ENCODE measurements at places on chromosomes 1 and 21.

DNA sequence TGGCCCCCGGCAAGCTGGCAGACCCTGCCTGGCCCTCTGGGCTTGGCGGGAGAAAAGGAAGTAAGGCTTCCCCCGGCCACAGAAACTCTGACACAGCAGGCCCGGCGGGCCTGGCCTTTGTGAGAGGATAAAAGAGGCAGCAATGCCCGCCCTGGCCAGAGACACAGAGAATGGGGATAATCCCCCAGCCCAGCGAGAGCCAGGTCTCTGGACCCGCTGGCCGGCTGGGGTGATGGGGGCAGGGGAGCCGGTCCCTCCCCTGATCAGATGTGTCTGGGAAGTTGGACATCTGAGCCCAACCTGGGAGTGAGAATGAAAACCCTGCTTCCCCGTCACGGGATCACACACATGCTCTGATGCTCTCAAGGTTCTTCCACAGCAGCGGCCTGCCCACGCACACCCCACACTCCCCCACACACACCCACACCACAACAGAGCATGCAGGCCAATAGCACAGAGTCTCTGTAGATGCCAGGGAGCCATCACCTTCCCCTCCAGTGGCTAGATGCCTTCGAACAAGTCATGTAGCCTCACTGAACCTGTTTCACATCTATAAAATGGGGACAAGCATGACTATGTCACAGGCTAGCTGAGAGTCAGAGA lies 4.2 kb downstream of the RSPO1 start:
- DNase-seq: no peak

DNA sequence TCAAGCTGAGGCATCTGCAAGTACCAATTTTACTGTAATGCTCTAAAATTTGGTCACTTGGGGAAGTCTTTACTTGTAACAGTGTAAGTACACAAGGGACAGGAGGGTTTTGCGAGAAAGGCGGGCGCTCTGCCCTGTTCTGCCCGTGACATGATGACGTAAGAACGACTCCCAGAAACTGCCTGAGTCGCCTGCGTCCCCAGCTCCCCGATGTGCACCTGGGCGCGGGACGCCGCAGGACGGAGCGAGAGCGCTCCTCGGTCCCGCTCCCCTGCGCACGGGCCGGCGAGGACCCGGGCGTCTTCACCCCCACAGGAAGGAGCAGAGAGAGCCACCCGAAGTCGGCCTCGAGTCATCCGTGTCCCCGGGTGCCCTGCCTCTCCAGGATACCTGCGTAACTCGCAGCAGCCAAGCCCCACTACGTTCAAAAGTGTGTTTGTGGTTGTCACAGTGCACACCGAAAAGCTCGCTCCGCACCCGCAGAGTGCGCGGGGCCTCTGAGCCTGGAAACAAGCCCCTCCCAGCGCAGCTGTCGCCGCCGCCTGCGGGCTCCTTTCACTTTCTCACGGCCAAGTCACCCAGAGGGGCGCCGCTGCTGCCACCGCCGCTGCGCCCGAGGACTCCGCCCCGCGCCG lies 3.3 kb upstream of the ZBTB18 start:
- no peak for DNase-seq

DNA sequence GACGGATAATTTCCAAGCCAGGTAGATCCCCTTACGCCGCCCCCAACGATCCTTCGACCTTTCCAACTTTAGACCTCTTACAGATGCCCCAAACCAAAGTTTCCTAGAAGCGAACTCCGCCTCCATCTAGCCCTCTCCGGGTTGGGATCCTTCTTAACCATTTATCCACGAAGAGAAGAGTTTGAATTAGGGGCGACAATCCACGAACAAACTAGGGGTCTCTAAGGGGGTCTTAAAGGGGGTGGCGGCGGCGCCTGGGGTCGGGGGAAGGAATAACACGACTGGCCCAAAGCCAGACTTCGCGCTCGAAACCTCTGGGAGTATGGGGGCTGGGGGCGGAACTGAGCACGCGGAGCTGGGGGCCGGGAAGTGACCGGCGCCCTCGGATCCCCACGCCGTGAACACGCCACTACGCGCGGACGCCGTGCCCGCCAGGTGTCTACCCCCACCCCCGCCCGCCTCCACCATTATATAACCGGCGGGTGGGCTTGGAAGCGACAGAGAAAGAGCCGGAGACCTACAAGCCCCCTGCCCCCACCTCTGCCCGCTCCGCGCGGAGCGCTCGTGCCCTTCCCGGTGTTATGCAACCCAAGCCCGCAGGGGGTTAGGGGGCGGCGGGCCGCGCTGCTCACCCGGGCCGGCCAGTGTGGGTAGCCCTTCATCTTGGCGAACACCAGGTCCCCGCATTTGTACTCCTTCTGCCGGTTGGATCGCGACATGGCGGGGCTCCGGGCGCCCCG lies 594 bp downstream of the HDGF start:
- no peak for DNase-seq

DNA sequence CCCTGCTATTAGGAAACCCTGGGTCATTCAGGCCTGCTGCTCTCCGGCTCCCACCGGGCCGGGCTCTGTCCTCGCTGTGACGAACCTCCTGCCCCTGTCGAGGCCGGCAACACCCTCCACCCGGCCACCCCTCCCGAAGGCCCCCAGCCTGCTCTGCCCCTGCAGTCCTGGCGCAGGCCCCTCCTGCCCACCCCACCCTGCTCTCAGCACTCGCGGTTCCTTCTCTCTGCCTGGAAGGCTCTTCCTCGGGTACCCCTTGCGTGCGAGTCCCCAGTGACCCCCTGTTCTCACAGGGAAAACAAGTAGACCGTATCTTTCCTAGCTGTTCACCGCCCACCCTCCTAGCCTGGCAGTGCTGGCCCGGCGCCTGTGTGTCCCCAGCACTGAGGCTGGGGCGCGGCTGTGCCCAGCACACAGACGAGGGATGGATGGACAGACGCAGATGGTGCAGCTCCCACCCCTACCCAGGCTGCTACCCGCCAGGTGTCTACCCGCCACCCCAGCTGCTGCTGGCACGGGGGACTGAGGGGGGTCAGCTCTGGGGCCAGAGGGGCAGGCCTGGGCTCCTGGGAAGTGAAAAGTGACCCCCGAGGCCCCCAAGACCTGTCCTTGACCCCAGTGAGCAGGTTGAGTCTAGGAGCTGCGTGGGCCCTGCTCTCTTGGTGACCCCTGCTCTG lies 3.1 kb upstream of the VWA1 start:
- no peak for DNase-seq

DNA sequence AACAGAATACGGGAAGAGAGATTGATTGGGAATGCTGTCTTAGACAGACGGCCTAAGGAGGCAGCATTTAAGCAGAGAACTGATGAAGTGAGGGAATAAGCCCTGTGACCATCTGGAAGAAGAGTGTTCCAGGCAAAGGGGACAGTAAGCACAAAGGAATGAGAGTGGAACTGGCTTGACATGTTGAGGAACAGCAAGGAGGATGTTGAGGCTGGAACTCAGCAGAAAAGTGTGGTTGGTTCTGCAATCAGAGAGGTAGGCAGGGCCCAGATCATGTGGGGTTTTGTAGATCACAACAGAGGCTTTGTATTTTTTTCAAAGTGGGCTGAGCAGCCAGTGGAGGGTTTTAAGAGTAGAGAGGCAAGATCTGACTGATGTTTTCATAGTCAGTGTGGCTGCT lies 157.4 kb downstream of the DNM3 start:
- DNase-seq: no peak

GRCh38 chr1:21246905-21247642 lies 43.2 kb downstream of the ECE1 start:
- DNase-seq: no peak

- DNase-seq: no peak
These were observed 43.5 kb downstream of the ALPL start for GRCh38 chr1:21552715-21553114.

DNA sequence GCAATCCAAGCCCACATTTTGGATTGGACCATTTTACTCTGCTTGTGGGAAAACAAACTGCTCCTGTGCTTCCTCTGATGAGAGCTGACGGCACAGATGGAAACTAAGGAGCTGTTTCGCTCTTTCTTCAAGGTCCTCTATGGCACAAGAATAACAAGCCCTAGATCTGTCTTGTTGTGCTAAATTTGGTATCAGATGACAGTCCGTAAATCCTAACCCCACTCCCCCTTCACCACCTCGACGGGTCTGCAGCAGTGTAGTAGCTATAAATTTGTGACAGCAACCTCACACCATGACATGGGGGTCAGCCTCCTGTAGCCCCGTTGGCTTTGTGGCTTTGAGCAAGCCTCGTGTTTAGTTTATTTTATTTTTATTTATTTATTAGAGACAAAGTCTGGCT lies 85.9 kb downstream of the ADSS2 start:
- no peak for DNase-seq

DNA sequence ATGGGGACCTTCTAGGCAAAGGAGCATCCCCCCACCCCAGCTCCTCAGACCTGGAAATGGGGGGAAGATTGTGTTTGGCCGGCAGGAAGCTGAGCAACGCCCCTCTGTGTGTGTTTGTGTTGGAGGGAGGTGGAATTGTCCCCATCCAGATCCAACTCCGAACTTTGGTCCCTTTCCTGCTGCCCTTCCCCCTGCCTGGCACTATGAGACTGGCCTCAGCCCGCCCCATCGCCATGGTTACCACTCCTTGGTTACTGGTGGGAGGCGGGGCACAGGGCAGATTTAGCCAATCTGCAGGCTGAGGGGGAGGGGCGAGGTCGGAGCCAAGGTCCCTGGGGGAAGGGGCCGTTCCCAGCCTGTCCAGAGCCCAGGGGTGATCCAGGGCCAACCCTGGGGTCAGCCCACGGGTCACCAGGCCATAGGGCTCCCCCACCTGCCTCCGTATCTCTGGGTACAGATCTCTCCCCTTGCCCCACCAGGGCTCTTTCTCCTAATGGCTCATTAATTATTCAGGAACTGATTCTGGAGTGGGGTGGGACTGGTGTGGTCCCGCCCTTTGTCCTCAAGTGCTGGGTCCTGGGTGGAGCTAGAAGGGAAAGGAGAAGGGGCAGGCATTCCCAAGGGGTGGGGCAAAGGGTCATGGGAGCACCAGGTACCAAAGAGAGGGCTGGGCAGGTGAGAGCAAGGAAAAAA lies 15.2 kb downstream of the PTPRF start:
- DNase-seq: no peak
